ENCODE measurements at places on chromosomes 7 and 10. TPM values are rescaled to one million over a fixed set of nuclear protein-coding genes. Genes with fewer than 3 reads are reported as not detected.

Gene LRRC61
- 24.0 TPM for total RNA-seq

Gene MINPP1
- total RNA-seq = 56.1 TPM

DNA sequence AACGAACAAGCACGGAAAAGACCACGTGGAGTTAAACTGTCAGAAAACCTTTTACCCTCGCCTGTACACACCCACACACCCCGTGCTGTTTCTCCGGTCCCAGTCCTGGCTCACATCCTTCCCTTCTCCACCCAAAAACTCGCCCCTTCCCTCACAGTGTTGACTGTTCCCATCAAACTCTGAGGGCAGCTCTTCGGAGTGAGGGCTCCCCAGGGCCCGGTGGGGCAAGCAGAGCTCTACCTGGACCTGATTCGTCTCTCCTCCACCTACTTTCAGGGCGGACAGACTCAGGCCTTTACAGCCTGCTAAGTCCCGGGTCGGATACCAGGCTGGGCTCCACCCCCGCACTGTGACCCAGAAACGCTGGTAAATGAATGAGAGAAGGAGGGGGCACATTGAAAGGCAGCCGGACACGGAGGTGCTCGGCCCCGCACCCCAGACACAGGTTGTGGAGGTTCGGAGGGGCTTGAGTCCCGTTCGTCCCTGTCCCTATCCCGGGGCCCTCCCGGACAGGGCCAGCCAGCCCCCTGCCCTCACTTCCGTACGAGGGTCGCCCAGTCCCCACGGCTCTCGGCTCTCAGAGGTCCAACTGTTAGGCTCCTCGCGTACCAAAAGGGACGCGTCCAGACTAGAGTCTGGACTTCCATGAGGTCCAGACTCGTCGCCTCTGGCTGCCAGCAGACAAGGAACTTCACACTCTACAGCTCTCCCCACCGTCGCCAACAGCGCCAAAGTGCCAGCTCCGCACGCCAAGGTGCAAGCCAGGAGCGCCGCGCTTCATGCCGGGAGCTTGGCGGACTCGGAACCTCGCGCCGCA lies 31.7 kb upstream of the ASL start:
- DNase-seq = peak; percentile 69
- peaks cover 5% of the 10 kb centered on the region for H3K4me1 ChIP-seq
- H3K27ac ChIP-seq = no peak overlapping the region
- peak overlapping the region; percentile 12 for H3K4me3 ChIP-seq
- no peaks in the 10 kb centered on the region for H3K27me3 ChIP-seq

DNA sequence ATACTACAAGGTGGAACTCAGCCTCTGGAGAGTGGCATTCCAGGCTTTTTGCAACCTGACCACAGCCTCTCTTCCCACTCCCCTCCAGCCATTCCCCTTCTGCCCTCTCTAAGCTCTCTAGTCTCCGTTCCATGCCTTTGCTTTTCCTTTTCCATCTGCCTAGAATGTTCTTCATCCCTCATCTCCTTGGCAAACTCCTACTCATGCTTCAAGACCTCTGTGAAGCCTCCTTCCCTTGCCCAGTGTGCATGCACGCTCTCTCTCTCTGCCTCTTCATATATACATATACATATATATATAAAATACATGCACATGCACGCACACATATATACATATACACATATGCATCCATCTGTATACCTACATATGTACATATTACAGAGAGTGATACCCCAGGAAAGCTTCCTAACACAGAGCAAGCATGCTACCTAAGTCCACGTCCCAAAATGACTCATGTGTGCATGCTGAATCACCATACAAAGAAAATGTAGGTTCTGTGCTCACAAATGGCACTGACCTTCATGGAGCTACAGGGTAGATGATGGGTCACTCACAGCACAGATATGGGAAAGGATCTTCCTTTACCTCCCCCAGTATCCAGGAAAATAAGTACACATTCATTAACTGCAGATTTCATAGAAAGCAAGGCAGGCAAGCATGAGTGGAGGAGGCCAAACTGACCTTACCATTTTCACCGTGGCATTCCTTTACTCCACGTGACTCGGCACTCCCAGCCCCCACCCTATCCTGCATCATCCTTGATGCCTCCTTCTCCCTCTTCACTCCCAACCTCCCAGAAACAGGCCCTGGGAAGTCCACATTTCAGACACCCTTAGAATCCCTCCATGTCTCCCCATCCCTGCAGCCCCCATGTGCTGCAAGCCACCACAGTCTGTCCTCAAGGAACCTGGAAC lies 238.4 kb upstream of the ZMIZ1 start:
- H3K27ac ChIP-seq = no peak overlapping the region
- DNase-seq = no peak
- no peak overlapping the region for H3K4me3 ChIP-seq
- no peaks in the 10 kb centered on the region for H3K27me3 ChIP-seq
- H3K36me3 ChIP-seq = no peaks in the 10 kb centered on the region
- no peaks in the 10 kb centered on the region for H3K4me1 ChIP-seq

DNA sequence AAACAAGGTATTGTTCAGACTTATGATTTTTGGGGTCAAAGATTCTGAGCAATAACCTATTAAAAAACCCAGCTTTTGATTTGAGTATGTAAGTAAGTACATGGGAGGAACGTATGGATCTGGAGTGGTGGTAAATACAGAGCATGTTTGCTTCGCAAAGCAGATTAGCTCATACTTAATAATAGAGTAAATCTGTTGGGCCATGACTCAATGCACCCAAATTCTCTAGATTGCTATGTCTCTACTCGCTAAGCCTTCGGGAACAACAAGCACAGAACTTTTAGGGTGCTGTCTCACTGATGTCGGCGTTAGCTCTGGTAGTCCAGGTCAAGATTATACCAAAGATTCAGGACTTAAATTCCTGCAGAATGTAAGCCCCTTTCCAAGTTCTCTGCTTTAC lies 807 bp upstream of the MINPP1 start:
- DNase-seq = no peak
- peaks cover 27% of the 10 kb centered on the region for H3K4me1 ChIP-seq
- H3K27me3 ChIP-seq = no peaks in the 10 kb centered on the region

DNA sequence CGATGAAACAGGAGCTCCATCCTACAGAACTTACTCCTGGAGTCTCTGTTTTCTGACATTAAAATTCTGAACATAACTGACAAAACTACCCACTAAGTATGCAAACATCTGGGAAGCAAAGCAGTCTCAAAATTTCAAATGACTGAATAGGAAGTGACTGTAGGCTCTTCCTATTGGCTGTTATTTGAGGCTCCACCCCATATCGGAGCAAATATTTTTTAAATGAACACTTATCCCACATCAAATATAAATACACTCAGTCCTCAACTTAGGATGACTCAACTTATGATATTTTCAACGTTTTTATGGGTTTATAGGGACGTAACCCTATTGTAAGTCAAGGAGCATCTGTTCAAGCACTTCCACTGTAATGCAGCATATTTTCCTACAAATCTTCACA lies 8.8 kb downstream of the HSPA12A start:
- no peak overlapping the region for H3K27ac ChIP-seq
- no peak overlapping the region for H3K4me3 ChIP-seq
- no peaks in the 10 kb centered on the region for H3K36me3 ChIP-seq

Gene PDE6C
- 0.07 TPM for total RNA-seq

Gene ITGA8
- 17.3 TPM for total RNA-seq

- peaks cover 25% of the 10 kb centered on the region for H3K27me3 ChIP-seq
- H3K36me3 ChIP-seq = no peaks in the 10 kb centered on the region
- peak overlapping the region; percentile 75 for H3K4me3 ChIP-seq
- no peak overlapping the region for H3K27ac ChIP-seq
- DNase-seq = peak; percentile 14
Observed at GRCh38 chr7:82442492-82443035, 1.0 kb downstream of the CACNA2D1 start.

Gene CRTAC1
- 0.84 TPM for total RNA-seq

DNA sequence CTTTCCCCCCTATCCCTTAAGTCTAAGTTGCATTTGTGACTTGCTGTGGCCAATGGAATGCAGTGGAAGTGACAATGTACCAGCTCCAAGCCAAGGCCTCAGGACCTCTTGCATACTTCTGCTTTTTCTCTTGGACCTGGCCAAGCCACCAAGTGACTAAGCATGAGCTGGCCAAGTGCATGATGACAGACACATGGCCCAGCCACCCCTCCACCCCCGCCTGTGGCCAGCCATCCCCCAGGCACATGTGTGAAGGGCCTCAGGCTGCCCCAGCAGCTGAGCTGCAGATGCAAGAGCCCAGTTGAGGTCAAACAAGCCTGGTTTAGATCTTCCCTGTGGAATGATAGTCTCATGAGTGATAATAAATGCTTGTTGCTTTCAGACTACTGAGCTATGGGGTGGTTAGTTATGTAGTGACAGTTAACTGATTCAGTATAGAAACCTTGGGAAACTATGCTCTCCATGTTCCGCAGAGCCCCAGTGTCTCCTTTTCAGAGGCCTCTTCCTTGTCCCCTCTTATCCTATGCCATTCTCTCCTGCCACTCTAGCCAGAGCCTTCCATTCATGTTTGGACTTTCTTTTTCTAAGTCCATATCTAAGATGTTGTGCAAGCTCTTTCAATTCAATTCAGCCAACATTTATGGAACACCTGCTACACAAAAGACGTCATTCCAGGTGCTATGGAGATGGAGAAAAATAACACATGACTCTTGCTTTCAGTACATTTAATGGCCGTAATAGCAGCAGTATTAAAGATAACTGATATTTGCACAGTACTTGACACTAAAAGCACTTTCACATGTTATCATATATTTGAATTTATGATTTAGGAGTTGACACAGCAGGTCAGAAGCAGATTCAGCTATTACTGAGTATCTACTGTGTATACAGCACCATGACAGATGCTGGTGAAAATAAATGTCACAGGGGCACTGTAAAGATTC lies 55.5 kb upstream of the LOXL4 start:
- no peaks in the 10 kb centered on the region for H3K27me3 ChIP-seq
- H3K36me3 ChIP-seq = no peaks in the 10 kb centered on the region
- no peaks in the 10 kb centered on the region for H3K4me1 ChIP-seq
- DNase-seq = peak; percentile 44
- no peak overlapping the region for H3K4me3 ChIP-seq
- no peak overlapping the region for H3K27ac ChIP-seq

DNA sequence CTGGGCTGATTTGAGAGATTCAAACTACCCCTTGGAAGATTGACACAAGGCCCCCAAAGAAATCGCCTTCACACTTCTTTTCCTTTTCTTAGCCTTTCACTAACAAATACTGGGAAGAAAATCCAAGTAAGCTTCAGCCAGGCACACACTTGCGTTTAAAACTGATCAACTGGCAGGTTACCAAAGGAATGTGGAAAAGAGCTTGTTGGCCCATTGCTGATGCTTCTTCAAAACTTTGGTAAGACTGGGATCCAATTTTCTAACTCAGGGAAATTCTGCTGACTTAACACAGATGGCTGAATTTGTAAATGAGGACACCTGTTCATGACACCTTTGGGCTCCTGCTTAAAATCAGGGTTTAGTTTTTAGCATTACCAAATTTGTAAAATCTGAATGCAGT lies 464.5 kb upstream of the GALNT17 start:
- no peaks in the 10 kb centered on the region for H3K4me1 ChIP-seq
- DNase-seq = no peak
- H3K27me3 ChIP-seq = no peaks in the 10 kb centered on the region
- no peaks in the 10 kb centered on the region for H3K36me3 ChIP-seq
- no peak overlapping the region for H3K27ac ChIP-seq
- H3K4me3 ChIP-seq = no peak overlapping the region

- no peaks in the 10 kb centered on the region for H3K27me3 ChIP-seq
- H3K36me3 ChIP-seq = no peaks in the 10 kb centered on the region
- peak overlapping the region; percentile 72 for H3K27ac ChIP-seq
- H3K4me1 ChIP-seq = peaks cover 5% of the 10 kb centered on the region
- DNase-seq = peak; percentile 86
Observed at GRCh38 chr10:4344492-4344994, 481.5 kb upstream of the AKR1E2 start.

Gene PTER
- total RNA-seq = 21.6 TPM

- no peak for DNase-seq
- no peaks in the 10 kb centered on the region for H3K36me3 ChIP-seq
Observed at GRCh38 chr7:70285187-70285586, 686.9 kb downstream of the AUTS2 start.

DNA sequence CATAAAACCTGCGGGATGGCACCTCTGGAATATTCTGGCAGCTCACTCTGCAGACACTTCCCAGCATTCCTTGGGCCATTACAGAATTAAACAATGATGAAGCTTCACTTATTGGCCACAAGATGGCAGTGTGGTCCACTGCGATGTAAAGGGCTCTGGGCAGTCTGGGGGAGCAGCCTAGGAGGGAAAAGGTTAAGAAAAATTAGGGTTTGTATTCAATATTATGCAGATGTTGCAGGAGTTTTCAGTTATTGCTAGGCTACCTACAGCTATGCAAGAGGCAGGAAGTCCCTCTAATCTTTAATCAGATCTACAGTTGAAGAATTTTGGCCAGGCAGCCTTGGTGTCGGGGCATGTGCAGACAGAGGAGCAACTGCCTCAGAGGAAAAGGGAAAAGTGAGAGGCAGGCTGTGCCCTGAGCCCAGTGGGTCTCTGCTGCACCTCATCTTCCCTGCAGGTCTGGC lies 233.2 kb upstream of the PRSS1 start:
- H3K27me3 ChIP-seq = no peaks in the 10 kb centered on the region
- H3K4me1 ChIP-seq = no peaks in the 10 kb centered on the region
- no peaks in the 10 kb centered on the region for H3K36me3 ChIP-seq
- DNase-seq = peak; percentile 77

DNA sequence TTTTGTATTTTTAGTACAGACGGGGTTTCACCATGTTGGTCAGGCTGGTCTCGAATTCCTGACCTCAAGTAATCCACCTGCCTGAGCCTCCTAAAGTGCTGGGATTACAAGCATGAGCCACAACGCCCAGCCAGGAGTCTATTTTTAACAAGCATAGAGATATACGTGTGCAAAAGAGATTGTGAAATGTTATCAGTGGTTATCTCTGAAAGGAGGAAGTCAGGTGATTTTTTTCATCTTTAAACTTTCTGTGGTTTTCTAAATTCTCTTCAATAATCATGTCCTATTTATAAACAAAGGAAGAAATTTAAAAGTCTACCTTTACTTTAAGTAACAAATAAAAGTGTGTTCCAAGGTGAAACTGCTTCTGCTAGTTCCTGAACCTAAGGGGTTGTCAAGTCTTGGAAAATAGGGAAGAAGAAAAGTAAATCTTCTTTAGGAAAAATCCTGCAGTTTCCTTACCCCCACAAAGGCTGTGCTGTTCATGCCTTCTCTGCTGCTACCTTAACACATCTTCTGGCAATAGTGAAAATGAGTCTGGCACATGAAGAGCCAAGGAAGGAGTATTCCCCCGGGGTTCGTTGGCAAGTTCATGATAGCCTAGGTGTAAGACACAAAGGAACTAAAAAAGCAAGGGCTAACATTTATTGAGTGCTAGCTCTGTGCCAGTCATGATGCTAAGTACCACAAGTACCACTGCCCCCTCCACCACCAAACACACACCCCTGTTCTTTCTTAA lies 51.1 kb downstream of the CYP26A1 start:
- DNase-seq = peak; percentile 32
- H3K4me3 ChIP-seq = no peak overlapping the region
- peaks cover 11% of the 10 kb centered on the region for H3K4me1 ChIP-seq
- no peaks in the 10 kb centered on the region for H3K36me3 ChIP-seq

- H3K27ac ChIP-seq = no peak overlapping the region
- DNase-seq = no peak
- H3K4me3 ChIP-seq = no peak overlapping the region
Observed at GRCh38 chr7:16592395-16592794, 53.2 kb downstream of the ANKMY2 start.

GRCh38 chr7:42854571-42855118 lies 57.2 kb downstream of the C7orf25 start:
- no peak overlapping the region for H3K27ac ChIP-seq
- H3K4me1 ChIP-seq = no peaks in the 10 kb centered on the region
- no peak for DNase-seq
- H3K36me3 ChIP-seq = no peaks in the 10 kb centered on the region

- no peaks in the 10 kb centered on the region for H3K27me3 ChIP-seq
- H3K36me3 ChIP-seq = no peaks in the 10 kb centered on the region
- no peaks in the 10 kb centered on the region for H3K4me1 ChIP-seq
- DNase-seq = no peak
- no peak overlapping the region for H3K4me3 ChIP-seq
Observed at GRCh38 chr10:53744176-53744575, 971.6 kb upstream of the MBL2 start.

All from hepatocyte (in vitro differentiated cells).